HCT116 (cell line): ENCODE measurements at places on chromosomes 2 and 18.

- DNase-seq = no peak
These were observed 20.4 kb downstream of the SLC40A1 start for GRCh38 chr2:189560273-189560586.

- no peak for DNase-seq
These were observed 60.8 kb downstream of the HS1BP3 start for GRCh38 chr2:20589975-20590703.

DNA sequence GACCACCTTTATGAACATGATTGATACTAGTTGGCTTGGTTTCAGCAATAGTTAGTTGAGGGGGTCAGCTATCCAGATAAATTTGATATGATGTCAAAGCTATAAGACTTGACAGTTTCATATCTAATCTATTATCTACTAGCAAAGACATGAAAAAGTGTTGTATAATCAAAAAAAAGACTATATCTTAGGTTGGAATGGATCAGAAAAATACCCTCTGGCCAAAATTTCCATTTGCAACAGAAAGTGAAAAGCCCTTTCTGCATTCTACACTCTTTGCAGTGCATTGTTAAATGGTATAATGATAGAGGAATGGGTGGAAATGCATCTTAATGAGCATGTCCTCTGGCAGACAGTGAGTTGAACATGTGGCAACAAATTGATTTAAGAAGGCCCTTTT lies 242.6 kb downstream of the THSD7B start:
- DNase-seq = no peak

DNA sequence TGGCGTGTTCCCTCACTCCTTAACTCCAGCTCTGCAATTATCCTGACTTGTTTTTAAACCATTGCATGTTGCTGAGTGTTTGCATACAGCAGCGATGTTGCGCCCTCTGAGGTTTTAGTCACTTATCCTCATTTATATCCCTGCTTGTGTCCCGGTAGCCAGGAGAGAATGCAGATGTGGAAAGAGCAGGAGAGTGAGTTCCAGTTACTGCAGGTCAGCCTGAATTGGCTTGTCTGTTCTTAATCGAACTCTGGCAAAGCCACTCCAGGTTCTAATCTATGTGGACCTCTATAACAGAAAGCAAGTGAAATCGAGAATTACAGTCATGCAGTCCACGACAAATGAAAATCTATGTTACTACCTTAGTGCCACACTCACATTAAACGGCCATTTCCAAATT lies 295.1 kb upstream of the REV1 start:
- DNase-seq = no peak

DNA sequence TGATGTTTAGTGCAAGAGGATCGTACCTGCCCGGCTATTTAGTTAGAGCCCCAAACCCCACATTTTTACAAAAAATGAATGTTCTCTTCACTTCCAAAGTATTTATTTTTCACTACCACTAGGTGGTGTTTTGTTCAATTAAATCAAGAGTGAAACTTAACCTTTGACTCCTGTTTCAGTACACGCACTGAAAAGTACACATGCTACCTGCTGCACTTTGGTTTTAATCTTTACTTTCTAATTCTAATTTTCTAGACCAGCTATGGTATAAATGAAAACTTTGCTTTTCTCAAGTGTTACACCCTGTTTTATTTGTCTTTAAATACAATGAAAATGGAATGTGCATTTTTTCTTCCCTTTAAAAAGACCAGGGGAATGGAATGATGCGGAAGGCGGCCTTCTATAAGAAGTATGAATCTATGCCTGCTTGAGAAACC lies 31.4 kb upstream of the CHN1 start:
- DNase-seq = peak; percentile 12

DNA sequence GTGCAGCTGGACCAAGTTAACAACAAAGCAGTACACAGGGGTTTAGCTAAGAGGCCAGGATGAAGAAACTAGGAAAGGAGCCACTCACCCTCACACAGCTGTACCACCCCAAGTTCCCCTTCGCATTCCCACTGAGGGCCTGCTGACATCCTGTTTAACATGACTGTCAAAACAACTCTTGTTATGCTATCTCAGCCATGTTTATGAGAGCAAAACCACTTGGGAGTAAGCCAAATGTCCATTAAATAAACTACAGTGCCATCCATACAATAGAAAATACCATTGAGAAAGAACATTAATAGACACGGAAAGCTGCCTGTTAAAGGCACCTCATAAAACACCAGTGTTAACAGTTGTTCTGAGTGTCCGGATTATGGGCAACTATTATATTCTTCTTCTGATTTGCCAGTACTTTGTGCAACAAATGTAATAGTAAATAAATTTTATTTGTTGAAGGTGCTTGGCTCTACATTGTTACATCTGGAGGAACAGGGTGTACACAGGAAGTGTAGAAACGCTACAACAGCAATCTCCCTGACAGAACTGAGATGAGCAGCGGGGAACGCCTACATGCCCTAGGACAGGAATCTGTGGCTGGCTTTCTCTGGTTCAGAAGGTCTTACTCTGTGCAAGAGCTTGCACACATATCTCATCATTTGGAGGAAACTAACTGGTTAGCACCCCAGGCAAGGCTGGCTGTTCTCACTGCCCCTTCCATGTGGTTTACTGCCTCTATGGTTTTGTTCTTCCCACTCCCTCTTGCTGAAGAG lies 85.6 kb downstream of the EHD3 start:
- DNase-seq = no peak

- DNase-seq = no peak
These were observed 44.3 kb upstream of the ZBTB7C start for GRCh38 chr18:48453330-48454066.

DNA sequence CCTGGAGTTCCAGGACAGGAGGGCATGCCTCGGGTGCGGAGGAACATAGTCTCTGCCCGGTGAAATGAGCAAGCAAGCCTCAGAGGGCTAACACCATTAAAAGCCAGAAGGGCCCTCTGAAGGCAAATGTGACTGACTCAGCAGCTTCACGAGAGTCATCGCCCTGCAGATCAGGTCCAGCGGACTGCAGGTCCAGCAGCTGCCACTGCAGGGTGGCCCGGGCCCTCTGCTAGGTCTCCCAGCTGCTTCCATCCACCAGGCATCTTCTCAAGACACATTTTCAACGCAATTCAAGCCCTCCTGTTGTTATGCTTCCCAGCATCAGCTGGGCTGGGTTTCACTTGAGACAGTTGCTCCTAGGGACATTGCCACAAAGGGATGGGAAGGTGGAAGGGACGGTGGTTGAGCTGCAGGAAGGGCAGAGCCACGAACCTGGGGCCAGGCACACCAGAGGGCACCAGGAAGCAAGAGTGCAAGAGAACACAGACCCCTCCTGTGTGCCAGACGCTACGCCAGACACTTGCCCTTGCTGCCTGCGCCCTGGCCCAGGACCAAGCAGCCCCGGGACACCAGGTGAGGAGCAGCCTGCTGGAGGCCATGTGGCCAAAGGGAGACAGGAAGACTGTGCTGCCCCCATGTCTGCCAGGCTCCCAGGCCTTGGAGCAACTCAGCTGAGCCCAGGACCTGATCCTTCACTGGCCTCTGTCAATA lies 173.0 kb downstream of the HDAC4 start:
- no peak for DNase-seq

DNA sequence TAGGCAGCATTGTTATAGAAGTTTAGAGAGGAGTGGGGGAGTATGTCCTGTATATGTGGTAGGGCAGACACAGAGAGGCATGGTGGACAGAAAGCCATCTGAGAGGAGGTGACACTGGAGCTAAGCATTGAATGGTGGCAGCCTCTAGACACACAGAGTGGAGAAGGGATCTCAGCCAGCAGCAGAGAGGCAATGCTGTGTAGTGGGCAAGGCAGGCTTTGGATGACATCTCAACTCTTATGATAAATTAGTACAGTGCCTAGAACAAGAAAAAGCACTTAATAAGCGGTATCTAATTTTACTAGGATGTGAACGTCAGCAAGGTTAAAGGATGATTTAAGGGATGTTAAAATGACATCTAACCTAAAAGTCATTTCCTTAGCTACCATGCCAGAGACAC lies 22.5 kb upstream of the CERS6 start:
- DNase-seq = no peak

DNA sequence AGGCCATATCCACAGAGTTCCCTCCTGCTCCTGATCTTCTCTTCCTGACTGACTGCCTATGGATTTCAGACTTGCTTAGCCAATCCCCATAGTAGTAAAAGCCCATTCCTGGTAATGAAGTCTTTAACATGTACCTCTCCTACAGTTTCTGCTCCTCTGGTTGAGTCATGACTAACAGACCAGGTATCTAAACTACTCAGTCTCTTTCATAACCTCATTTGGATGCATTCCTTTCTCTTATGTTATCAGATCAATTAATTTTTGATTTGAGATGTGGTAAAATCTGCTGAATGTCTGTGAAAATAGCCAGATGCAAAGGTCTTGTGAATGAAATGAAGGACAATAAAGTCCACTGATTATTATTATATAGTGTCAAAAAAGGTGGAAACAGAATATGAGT lies 198.0 kb downstream of the NBAS start:
- no peak for DNase-seq
